Stimulated activated memory B cell treated with anti-CD40 and anti-IgM and Interleukin-4, amounts not matched to agents 10 μg/mL and 1 μg/mL and 100 μg/mL, for 72 hours (primary cell): ENCODE measurements at places on chromosomes 11 and 22.

DNA sequence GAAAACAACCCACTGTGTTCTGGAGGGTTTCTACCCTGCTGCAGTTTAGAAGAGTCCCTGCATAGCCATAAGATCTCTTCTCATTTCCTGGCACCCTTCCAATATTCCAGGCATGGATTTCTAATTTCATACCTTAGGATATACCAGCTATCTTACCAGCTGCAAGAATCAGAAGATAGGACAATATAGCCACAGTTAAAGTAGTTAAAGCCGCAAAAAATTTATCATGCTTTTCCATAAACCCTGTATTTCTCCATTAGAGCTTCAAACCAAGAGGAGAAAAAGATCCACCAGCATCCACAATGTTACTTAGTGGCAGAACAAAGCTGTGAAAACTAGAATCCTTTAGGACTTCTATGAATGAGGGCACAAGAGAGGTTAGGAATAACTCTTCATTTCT is 8.6 kb upstream of the OR56B1 start:
- ATAC-seq = no peak

- no peak for ATAC-seq
Measured at GRCh38 chr11:24108609-24109008, 388.2 kb upstream of the LUZP2 start.

DNA sequence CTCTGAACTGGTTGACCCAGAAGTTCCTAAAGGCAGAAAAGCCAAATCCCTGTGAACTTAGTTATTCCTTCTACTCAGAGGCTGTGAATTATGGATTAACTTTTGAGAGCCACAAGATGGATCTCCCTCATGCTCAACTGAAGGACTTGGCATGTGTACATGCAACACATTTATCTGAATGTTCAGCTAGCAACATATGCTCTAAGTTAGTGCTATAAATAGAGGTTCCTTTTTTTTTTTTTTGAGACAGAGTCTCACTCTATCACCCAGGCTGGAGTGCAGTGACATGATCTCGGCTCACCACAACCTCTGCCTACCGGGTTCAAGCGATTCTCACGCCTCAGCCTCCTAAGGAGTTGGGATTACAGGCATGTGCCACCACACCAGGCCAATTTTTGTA is 40.1 kb downstream of the EIF4ENIF1 start:
- ATAC-seq = no peak

DNA sequence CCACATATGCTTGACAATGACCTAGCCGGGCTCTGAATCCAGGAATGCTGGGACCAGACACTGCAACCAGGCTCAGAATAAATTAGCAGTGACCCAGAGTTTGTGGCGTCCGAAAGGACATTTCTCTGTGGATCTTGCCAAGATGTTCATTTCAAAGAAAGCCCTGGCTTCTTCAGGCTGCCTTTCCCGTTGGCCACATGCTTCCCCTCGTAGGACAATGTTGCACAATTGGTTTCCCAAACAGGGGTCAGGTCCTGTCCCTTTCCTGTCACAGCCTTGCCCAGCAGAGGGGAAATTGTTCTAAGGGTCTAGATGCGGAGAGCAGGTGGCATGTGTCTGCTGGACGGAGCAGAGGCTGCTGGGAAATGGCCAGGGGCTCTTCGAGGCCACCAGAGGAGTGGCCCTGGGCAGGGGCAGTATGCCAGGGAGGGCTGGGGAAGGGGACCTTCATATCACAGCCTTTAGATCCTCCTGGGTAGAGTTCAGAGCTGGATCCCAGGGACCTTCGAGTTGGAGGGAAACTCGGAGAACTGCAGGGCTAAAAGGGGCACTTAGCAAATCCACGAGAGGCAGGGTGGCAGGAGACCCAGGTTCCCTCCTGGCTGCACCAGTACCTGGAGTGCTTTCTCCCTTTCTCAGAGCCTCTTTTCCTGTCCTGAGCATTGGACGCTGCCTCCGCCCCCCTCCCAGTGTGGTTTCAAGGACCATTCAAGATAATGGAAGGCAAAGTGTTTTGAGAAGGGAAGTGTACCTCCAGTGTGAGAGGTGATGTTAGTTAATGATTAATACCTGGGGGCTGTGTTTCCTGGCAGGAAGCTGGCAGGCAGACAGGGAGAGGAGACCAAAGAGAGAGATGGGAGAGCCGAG is 42.3 kb downstream of the C11orf96 start:
- no peak for ATAC-seq

DNA sequence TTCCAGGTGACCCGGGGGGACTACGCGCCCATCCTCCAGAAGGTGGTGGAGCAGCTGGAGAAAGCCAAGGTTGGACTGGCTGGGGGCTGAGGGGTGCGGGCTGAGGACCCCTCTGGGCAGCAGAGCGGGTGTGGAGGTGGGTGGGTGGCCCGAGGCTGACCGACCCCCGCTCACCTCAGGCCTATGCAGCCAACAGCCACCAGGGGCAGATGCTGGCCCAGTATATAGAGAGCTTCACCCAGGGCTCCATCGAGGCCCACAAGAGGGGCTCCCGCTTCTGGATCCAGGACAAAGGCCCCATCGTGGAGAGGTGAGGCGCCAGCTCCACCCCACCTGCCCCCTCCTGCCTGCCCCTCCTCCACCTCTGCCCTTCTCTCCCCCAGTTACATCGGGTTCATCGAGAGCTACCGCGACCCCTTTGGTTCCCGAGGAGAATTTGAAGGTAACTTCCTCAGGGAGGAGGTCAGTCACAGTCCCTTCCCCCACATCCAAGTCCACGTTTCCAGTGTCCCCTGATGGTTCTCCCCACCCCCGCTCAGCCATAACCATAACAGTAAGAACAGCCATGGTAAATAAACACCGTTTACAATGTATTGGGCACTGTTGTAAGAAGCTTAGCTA is 11.2 kb downstream of the DPP3 start:
- no peak for ATAC-seq

GRCh38 chr22:43330178-43331068 is 12.7 kb downstream of the SCUBE1 start:
- no peak for ATAC-seq
